ENCODE measurements at places on chromosomes 6 and 20.

- no peak for DNase-seq
Measured at GRCh38 chr6:153129873-153130514, 1.1 kb downstream of the RGS17 start.

DNA sequence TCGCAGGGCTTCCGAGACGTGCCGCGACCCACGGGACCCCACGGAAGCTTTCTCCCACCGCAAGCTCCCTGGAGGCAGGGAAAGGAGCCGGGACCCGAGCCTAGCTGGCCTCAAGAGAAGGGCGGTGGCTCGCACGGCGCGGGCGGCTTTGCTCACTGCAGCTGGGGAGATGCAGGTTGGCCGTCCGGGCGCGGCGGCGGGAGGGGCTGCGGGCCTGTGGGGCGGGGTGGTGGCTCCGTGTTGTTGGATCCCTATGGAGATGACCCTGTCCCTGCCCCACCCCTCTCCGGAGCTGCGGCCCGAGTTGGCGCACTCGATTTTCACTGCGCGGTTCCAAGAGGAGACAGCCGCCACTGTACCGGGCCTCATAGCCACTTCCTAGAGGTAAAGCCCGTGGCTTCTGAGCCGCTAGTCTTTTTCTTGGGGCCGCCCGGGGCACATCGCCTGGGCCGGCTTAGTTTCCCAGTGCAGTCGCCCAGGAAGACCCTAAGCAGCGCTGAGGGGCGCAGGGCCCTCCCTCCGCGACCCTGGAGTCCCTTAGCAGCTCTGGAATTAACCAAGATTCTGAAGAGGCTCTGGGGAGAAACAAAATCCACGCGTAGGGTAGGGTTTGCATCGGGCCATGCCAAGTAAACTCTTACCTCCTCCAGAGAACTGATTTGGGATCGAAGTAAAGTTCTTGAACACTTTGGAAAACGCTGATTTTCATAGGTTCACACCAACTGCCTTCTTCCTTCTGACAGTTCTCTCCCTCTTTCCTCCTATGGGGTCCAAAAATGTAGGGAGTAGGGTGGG is at the start of gene ECT2L:
TSS of gene ECT2L (plus strand) at position 279 of the 795 bp plus-strand sequence. CDS start 17,188 bp downstream, outside the sequence.
- DNase-seq = no peak

GRCh38 chr6:17525637-17526036 is 74.5 kb upstream of the FAM8A1 start:
- no peak for DNase-seq

GRCh38 chr20:63826753-63827152 is 4.3 kb downstream of the ZBTB46 start:
- no peak for DNase-seq

DNA sequence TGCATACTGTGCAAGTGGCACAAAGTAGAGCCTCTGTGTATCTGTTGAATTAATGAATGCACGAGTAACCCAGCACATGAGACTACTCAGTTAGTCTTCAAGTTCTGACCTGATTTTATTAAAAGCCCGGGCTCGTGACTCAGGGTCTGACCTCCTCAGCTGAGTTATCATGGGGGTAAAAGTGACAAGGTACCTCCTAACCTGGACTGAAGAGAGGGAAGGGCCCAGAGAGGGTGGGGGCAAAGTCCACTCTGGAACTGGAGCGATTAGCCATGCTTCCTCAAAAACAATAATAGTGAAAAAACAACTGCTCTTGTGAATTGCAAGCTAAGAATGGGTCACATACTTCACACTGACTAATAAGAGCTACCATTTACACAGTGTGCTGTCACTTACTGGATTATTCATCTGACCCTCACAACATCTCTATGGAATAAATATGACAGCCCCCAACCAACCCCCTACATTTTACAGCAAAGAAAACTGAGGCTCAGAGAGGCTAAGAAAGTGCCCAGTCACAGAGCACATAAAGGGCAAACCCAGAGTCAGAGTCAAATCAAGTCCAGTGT is 26.7 kb downstream of the TRERF1 start:
- DNase-seq = no peak

GRCh38 chr6:130513770-130514169 is 148.0 kb downstream of the TMEM200A start:
- peak; percentile 46 for DNase-seq

GRCh38 chr6:163745536-163746400 is 331.2 kb downstream of the QKI start:
- peak; percentile 99 for DNase-seq

DNA sequence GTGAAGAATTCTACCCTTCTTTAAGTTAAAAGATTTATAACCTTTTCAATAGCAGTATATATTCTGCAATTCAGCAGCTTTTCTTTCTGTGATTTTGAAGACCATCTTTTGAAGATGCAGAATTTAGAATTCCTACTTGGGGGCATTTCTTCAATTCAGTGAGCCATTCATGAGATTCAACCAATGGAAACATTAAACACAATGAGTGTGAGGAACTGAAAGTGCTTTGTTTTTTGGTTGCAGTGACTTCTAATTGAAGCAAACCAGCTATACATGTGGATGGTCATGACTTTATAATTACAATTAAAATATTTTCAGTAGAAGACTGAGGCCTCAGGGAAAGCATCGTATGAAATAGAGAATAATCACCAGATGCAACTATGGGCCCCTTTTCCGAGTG is 108.3 kb downstream of the CARMIL1 start:
- DNase-seq = no peak

GRCh38 chr6:142301651-142302391 is at the start of gene ADGRG6:
Gene ADGRG6 (plus strand): TSS chr6:142302007. CDS start chr6:142302330, 323 bp downstream.
- peak; percentile 49 for DNase-seq

DNA sequence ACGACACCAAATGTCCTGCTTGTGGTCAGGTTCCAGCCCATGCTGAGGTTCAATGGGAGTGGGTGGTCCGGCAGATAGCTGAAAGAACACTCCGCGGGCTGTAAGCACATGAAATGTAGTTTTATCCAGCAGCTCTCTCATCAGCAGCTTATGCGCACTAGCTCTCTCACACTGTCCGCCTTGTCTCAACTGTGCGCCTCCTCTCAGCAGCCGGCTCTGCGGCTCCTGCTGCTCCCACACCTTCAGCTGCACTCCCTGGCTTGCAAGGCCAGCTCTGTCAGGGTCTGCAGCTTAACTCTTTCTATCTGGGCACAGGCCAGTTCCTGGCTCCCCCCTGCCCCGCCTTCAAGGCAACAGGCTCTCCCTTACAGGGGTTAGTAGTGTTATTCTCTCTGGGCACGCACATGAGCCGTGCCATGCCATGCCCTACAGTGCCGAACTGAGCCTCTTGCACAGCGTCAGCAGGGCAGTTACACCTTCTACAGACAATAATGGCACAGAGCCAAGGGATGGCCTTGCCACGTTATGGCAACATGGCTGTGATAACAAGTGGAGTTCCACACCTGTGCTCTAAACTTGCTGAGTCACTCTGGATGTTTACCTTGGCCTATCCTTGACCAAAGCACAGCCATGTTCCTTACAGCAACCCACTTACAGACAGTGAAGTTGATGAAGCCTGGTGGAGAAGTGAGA is 84.0 kb upstream of the LRFN2 start:
- no peak for DNase-seq

DNA sequence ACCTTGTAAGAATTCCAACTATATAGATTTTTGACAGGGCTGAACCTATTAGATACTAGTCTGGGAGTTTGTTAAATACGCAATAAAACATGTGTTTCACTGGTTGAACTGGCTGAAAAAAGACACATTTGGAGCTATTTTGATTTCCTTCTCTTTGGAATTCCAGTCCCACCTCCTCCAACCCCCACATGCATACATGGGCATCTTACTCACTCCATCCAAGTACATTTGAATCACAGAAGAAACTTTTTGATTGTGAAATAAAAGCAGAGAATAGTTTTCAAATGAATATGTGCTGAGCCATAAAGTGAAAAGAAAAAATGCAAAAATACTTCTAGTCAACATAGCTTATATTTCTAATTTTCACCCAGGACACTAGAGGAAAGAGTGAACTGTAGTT is 33.9 kb upstream of the STXBP5 start:
- DNase-seq = peak; percentile 74

DNA sequence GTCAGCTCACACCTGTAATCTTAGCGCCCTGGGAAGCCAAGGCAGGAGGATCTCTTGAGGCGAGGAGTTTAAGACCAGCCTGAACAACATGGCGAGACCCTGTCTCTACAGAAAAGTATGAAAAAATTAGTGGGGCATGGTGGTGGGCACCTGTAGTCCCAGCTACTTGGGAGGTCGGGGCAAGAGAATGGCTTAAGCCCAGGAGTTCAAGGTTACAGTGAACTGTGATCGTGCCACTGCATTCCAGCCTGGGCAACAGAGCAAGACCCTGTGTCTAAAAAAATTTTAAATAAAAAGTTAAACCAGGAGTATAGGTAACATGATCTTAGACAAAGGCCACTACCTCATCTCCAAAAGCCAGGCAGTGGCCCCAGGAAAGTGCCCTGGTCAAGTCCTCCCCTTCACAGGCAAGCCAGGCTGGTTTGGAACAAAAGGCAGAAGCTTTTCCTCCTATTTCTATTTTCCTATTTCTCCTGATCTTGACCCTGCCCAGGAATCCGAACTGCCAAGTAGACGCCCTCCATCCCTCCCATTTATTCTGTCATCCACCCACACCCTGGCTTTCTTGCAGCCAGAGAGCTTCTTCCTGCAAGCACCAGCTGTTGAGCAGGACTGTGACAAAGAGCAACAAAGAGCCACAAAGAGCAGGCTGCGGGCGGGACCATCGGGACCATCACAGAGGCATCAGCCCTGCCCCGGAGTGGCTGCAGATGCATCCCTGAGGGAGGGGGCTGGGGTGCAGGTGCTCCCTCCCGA is 149.9 kb upstream of the AFDN start:
- no peak for DNase-seq

GRCh38 chr20:22584922-22585785 is 782 bp upstream of the FOXA2 start:
- no peak for DNase-seq

GRCh38 chr20:34041226-34041625 is 47.5 kb downstream of the RALY start:
- no peak for DNase-seq

DNA sequence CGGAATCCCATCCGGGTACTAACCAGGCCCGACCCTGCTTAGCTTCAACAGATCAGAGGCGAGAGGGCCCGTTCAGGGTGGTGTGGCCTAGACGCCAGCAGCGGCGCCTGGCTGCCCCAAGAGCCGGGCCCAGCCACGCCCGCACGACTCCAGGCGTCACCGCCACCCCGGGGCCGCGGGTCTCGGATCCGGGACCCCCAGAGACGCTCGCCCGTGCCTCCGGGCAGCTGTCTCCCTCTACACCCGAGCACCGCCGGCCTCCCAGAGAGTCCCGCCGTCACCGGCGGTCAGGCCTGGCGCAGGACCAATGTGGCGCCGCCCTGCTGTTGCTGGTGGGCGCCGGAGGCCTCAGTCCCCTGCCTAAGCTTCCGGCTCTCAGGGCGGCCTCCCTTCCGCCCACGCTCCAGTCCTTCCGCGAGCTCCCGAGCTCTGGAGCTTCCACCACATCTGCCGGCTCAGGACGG is 441.2 kb upstream of the DEFB115 start:
- no peak for DNase-seq

GRCh38 chr6:7424967-7425807 is 35.6 kb downstream of the RIOK1 start:
- DNase-seq = peak; percentile 70

DNA sequence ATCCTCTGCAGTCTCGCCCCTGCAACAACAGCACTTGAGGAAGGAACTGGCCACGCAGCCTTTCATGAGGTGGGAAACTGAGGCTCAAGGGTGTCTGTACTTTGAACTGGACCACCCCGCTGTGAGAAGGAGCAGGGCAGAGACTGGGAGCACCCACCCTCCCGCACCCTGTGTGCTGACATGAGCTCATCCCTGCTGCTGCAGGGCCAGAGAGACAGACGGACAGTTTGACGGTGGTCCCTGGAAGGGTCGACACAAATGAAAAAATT is 16.9 kb upstream of the MRGBP start:
- no peak for DNase-seq

- DNase-seq = no peak
Measured at GRCh38 chr6:149140910-149141290, 176.6 kb upstream of the TAB2 start.

DNA sequence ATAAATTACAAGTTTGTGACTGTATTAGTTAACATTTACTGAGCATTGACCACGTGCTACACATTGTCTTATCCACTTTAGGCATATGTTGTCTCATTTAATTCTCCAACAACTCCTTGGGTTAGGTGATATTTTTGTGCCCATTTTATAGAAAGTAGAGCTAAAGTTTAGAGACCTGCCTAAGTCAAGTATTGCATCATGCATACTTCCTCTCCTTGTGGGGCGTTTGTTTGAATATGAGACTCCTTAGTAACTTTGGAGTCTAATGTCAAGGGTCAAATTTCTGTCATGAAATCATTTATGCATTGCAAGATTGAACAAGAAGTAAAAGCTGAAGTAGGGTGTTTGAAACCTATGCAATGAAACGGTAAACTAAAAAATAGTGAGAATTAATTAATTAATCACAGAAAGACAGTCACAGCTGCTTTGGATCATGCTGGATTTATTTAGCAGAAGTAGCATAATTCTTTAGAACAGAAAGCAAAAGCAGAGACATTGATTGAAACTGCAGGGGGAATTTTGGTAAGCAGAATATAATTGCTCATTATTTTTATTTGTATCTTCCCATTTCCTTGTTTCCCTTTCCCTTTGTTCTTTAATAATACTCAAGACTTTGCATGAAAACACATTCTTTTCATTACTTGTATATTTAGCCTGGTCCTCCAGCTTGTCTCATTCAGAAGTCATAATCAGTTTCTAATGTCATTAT is 1374.4 kb upstream of the GJE1 start:
- no peak for DNase-seq

Data from kidney glomerular epithelial cell (primary cell).